ENCODE measurements at places on chromosomes 7 and 10.

- no peak for DNase-seq
Observed at GRCh38 chr10:60767424-60767823, 10.9 kb upstream of the CDK1 start.

DNA sequence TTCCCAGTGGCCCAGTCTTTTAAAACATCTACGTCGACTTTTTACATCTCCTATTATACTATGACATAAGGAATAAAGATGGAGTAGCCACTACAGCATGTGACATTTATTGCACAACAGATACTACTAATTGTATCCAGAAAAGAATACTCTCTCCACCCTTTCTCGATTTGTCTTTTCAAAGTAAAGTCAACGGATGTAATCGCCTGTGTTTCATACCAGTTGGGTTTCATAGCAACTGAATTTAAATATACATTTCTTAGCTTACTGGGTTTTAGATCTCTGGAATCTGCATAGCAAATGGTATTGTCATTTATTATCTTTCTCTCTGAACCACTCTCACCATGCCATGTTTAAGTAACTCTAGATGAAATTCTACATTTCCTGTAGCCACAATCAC lies 86.4 kb upstream of the TRIL start:
- DNase-seq = peak; percentile 1

- DNase-seq = no peak
Observed at GRCh38 chr7:26492816-26493215, 201.2 kb downstream of the SNX10 start.

DNA sequence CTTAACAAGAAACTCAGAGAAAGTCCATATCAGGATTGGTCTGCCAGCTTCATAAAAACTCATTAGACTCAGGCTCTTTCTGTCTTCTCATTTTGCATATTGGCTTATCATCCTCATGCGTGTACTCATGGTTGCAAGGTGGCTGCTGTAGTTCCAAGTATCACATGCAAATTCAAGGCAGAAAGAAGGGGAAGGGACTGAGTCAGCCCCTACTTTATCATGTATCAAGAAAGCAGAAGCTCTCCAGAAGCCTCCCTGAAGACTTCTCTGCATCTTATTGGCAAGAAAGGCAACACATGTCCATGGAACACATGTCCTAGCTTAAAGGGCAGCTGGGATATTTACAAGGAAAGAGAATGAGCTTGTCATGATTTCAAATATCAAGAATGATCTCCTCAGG lies 19.4 kb upstream of the EZH2 start:
- DNase-seq = no peak

- no peak for DNase-seq
Observed at GRCh38 chr7:102455596-102455995, 9.1 kb downstream of the ALKBH4 start.

- DNase-seq = no peak
Observed at GRCh38 chr10:132883391-132883881, 58.9 kb downstream of the CFAP46 start.

- no peak for DNase-seq
Observed at GRCh38 chr7:128911423-128912031, 1.0 kb upstream of the KCP start.

- no peak for DNase-seq
Observed at GRCh38 chr10:22659866-22660265, 54.5 kb downstream of the PIP4K2A start.

DNA sequence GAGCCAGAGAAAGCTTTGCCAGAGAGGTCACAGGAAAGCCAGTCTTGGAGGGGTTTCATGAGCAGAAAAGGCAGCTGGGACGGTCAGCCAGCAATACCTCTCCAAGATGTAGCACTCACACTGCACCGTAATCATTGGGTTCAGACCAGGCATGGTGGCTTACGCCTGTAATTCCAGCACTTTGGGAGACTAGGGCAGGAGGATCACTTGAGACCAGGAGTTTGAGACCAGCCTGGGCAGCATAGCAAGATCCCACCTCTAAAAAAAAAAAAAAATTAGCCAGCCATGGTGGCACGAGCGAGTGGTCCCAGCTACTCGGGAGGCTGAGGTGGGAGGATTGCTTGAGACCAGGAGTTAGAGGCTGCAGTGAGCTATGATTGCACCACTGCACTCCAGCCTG lies 90.2 kb upstream of the CUX1 start:
- DNase-seq = no peak

DNA sequence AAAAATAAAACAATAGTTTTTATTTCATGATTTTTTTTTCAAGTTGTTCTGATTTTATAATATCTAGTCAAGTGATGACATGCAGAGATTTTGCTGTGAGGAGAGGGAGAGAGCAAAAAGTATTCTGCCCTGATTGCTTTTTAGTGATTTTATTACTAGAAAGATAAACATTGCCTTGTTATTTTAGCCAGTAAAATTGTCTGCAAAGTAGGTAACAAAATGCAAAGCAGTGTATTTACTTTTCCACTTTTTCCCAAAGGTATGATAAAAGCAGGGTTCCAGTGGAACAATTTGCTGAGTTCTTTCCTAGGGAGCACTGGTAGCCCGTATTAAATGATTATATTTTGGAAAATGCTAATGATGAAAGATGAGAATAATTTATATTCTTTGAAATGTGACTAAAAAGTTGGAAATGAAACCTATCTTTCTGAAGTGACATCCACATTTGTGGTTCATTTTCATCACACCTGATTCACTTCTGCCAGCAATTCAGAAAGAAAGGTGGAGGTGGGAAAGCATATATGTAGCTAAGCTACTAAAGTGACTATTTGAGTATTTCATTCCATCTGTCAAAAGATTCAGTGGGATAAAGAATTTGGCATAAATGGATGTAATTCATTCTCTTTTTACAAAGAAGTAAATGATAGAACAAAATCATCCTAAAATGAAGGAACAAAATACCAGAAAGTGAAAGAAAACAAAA lies 300.3 kb downstream of the ADK start:
- no peak for DNase-seq

DNA sequence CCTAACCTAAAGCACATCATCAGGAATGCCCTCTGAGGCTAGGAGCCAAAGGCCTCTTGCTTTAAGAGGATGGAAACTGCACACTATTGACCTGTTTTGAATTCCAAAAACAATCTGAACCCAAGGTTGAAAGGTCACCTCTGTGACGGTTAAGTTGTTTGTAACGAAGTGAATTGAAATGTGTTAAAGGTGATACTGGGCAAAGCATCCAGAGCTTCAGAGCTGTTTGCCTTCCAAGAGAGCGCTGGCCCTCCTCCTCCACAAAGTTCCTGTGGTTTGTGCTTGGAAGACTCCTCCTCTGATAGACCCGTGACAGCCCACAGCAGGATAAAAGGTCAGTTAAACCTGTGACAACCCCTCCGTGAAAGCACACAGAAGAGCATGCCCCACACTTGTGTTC lies 133.7 kb upstream of the CTTNBP2 start:
- DNase-seq = no peak

DNA sequence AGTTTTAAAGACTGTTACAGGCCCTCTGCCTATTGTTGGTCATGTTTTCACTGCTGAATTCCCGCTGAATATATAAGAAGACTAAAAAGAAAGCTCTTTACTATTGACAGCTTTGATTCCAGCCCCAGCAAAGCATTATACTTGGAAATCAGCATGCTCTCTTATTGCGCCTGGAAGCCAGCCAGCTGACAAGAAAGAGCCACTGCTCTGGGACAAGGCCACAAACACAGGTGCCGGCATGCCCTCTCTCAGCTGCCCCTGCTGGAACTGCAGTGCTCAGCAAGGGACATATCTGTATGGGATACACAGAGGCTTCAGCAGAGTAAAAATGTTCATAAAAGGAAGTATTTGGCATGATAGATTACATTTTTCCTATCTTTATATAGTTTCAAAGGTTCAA lies 523.9 kb downstream of the ADRA2A start:
- no peak for DNase-seq

DNA sequence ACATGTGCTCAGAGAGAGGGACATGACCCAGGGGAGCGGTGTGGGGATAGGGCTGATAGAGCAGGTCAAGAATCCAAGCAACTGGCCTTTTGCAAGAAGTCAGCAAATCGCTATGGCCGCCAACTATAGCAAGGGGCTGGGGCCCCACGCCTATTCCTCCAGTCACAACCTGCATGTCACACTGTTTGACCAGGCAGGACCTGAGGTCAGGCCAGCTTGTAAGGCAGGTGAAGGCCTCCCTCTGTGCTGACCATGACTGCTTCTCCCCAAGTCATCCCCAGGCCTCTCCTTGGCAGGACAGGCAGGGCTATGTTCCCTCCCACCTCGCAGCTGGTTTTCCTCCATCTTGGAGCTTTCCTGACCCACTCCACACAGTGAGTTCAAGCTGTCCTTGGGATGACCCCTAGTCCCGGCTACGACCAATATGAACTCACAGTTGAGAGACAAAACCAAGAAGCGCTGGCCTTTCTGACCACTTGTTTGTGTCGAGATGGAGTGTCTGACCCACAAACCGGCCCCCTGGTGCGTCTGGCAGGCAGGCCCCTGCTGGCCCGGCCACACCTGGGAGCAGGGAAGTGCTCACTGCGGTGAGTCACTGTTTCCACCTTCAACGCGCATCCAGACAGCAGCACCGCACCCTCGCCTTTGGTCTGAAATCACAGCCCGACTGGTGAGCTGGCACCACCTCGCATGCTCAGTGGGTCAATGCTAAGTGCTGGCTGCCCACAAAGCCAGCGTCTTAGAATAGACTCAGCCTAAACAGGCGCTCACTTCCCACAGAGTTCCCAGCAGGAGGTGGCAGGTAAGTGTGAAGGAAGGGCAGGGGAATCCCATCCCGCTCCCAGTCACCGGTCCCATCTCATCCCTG lies 81.4 kb downstream of the VWA2 start:
- no peak for DNase-seq

DNA sequence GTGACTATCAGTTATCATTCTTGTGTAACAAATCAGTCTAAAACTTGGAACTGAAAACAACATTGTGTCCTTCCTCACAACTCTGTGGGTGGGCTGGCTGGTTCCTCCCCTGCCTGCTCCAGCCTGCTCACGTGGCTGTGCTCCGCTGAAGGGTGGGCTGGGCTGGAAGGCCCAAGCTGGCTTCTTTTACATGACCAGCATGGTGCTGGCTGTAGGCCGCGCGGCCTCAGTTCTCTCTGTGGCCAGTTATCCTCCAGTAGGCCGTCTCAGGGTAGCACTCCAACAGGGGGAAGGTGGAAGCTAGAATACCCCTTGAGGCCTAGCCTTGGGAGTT lies 11.3 kb downstream of the ADAMTS14 start:
- DNase-seq = no peak

DNA sequence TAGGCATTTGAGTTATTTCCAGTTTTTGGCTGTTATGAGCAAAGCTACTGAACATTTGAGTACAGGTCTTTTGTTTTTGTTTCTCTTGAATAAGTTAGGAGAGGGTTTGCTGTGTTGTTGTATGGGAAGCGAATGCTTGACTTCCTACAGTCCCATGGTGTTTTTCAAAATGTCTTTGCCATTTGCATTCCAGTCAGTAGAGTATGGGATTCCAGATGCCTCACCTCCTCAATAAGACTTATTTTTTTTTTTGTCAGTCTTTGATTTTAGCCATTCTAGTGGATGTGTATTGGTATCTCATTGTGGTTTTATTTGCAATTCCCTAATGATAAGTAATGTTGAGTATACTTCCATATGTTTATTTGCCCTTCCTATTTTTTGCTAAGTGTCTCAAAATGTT lies 19.4 kb downstream of the CDK13 start:
- no peak for DNase-seq

GRCh38 chr10:113049881-113050280 lies 99.8 kb downstream of the TCF7L2 start:
- no peak for DNase-seq

DNA sequence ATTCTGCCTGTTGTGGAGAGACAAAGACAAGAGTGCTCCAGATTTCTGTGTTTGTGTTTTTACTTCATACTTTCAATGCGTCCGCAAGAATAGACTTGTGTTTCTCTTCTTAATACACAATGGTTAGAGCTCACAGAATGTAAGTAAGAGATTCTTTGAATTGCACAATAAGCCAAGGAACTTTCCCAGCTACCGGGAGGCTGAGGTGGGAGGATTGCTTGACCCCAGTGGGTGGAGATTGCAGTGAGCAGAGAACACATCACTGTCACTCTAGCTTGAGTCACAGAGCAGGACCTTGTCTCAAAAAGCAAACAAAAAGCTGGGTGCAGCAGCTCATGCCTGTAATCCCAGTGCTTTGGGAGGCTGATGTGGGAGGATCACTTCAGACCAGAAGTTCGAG lies 250.7 kb upstream of the MYO3A start:
- DNase-seq = no peak

DNA sequence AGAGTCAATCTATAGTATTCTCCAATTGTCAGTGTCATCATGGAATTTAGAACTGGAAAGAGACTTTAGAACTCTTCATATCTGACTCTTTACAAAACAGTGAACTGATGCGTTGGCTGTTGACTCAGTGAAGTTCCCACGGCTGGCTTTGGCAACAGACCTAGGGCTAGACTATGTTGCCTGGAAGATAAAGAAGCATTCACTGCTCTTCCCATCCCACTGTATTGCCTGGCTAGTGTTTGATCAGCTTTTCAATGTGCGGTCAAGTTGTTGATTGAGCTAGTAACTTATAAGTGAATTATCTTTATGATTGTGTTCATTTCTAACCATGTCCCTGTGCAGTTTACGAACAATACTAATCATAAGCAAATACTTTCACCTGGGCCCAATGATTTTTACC lies 365.7 kb upstream of the LRGUK start:
- DNase-seq = no peak

GRCh38 chr7:112708236-112708635 lies 82.0 kb downstream of the TMEM168 start:
- DNase-seq = no peak

GRCh38 chr7:74275401-74275881 lies 13.8 kb upstream of the CLIP2 start:
- no peak for DNase-seq

- DNase-seq = no peak
Observed at GRCh38 chr10:129662426-129662825, 195.4 kb downstream of the MGMT start.

GRCh38 chr10:71623098-71623985 lies 96.2 kb downstream of the C10orf105 start:
- no peak for DNase-seq

DNA sequence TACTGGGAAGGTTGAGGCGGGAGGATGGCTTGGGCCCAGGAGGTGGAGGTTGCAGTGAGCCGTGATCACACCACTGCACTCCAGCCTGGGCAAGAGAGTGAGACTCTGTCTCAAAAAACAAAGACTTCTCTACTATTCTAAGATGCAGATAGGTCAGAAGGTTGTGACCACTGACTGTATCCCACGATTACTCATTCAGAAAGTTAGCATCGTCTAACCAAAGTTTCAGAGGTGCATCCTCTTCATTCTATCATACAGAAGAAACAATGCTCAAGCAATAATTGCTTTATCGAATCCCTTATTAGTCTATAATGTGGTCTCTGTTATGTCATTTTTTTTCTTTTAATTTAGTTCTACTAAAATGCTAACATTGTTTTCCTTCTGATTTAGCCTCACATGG lies 348.7 kb upstream of the LRGUK start:
- no peak for DNase-seq

- DNase-seq = no peak
Observed at GRCh38 chr10:116125180-116125579, 147.8 kb downstream of the GFRA1 start.

DNA sequence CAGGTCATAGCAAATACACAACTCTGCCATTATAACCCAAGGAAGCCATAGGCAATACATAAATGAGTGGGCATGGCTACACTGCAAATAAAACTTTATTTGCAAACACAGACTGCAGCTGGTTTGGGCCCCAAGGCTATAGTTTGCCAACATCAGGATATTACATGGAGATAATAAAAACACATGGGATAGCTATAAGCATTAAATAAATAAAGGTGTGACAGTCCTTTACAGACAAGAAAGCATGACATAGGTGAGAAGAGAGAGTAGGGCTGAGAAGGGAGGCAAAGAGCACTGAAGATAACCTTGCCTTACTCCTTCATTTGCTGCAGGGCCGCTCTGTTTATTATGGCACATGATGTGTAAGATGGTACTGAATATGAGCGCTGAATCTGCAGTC lies 135.1 kb upstream of the GHITM start:
- DNase-seq = no peak
